Stimulated activated CD8-positive, alpha-beta memory T cell treated with anti-CD3 and anti-CD28 coated beads, Interleukin-7, amount 100 ng/mL, for 24 hours (primary cell): ENCODE measurements at places on chromosomes 2 and 18.
A peak's percentile ranks its signal among the peaks of the same experiment; 100 is the strongest.

- no peak for DNase-seq
Observed at GRCh38 chr2:200308546-200309295, 2.2 kb downstream of the SPATS2L start.

DNA sequence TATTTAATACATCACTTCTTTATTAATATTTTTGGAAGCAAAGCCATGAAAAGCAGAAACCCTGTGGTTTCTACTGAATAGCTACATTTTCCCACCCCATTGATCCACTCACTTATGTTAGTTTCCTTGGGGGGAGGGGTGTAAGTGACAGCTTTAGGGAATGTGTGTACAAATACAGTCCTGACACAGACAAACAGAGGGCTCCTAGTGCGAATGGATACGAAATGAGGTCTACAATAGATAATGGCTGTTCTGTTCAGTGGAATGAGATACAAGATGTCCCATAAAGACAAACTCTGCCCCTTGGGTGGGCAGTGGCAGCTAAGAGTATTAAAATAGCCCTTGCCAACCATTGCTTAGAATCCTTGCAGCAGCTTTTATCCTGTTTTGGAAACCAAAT lies 312.9 kb downstream of the NCKAP5 start:
- DNase-seq = no peak

DNA sequence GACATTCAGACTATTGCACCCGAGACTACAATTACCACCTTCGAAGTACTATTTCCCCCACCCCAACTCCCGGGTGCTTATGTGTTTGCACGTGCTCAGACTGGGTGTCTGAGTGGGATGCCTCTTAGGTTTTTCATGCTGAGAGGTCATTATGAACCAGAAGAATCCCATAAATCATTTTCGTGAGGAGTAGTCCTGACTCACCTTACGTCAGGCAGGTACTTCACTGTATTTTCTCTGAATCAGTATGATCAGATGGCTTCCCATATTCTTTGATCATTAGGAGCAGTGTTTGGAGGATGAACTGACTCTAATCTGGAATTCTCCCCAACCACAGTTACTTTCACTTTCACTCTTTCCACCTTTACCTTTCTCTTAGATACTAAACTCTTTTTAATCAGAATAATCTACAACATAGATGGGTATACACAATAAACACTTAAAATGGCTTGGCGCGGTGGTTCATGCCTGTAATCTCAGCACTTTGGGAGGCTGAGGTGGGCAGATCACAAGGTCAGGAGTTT lies 38.4 kb upstream of the STAT4 start:
- no peak for DNase-seq

DNA sequence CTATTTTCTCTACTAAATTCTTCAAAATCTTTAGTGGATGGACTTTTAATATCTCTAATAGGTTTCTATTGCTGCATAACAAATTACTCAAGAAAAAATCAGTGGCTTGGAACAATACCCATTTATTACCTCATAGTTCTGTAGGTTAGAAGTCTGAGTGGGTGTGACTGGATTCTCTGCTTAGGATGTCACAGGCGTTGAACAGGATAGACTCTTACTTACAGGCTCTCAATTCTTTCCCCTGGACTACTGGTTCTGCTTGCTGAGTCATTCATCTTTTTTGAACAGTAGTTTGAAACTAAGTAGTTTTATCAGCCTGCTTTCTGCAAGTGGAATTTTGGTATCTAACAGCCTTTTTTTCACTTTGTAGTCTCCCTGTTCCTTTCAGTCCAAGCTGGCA lies 265.4 kb downstream of the ZNF385B start:
- DNase-seq = no peak

DNA sequence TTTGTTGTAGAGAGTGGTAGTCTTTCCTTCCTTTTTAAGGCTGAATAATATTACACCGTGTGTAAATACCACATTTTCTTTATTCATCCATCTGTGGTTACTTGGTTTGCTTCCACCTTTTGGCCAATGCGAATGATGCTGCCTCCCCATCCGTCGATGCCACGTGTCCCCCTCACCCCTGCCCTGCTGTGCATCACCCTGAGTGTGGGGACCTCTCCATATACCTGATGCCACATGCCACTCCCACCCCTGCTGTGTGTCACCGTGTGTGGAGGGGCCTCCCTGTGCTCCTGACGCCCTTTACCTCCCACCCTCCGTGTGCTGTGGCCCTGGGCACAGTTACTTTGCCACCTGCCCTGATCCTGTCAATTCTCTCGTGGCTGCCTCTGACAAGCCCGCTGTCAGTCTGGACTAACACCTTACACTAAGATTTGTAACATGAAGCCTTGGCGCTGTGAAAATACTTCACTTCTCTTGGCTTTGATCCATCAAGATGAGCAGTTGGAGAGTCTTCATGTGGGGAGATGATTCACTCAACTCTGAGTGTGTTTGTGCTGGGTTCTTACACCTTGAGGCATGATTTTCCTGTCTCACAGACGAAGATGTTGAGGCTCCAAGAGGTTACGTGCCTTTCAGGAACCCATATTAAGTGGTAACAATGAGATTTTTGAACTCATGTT lies 234.0 kb downstream of the ZNF407 start:
- no peak for DNase-seq

- DNase-seq = no peak
Observed at GRCh38 chr18:63970809-63971205, 926 bp downstream of the SERPINB8 start.

DNA sequence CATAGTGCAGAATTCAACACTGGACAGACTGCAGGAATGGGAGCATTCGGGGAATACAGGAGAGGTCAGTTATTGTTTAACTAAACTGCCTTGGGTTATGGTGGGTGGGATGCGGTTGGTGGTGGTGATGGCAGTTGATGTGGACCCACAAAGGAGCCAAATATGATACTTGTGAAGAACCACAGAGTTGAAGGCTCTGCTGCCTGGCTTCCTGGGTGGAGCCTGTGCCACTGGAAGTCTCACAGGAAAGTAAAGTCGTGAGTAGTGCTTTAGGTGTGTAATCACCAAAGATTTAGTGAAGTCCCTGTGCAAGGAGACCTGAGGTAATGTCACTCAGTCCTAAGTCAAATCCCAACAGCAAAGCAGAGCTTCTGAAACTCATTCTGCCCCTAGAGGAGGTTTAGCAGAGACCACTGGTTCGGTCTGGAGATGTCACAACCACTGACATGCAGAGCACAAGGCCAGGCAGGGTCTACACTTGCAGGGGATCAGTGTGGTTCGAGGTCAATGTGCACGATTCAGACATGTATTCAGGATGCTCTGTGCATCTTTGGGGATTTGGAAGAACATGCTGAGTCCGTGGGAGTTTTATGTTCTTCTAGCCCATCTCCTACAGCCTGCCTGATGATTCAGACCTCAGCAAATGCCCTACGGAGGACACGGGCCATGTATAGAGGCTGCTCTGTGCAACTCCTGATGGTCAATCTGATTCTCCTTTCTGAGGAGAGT lies 1150.9 kb downstream of the RPIA start:
- no peak for DNase-seq

GRCh38 chr2:112725545-112726457 lies 5.0 kb downstream of the NT5DC4 start:
- DNase-seq = no peak

DNA sequence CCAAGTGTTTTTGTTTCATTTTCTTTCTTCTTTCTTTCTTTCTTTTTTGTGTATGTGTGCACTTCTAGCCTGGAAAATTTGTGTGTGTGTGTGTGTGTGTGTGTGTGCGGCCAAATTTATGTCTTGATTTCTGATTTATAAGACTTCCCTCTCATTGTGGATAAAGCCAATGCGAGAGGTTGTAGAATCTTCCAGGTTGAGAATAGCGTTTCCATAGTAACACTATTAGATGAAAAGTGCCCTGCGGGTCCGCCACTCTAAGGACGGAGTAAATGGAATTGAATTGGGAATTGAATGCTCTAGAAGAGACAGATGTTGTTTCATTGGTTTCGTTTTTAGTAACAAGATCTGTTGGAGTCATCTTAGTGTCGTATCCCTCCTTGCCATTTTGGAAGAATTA lies 81.6 kb downstream of the MEIS1 start:
- no peak for DNase-seq

DNA sequence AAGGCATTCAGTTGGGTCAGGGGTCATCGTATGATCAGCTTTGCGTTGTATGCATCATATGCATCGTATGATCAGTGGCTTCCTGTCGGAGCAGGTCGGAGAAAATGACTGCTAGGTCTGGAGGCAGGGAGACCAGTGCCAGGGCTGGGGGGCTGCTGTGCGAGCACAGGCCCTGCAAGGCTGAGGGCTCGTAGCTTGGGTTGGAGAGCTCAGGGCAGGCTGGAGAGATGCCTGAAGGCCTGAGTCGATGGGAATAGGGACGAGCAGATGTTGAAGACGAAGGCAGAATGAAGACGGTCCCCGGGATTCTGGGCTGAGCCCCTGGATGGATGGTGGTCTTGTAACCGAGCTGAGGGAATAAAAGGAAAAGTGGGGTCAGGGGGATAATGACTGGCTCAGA lies 25.3 kb upstream of the ACKR3 start:
- no peak for DNase-seq

- DNase-seq = no peak
Observed at GRCh38 chr2:215528555-215528954, 92.7 kb upstream of the FN1 start.

DNA sequence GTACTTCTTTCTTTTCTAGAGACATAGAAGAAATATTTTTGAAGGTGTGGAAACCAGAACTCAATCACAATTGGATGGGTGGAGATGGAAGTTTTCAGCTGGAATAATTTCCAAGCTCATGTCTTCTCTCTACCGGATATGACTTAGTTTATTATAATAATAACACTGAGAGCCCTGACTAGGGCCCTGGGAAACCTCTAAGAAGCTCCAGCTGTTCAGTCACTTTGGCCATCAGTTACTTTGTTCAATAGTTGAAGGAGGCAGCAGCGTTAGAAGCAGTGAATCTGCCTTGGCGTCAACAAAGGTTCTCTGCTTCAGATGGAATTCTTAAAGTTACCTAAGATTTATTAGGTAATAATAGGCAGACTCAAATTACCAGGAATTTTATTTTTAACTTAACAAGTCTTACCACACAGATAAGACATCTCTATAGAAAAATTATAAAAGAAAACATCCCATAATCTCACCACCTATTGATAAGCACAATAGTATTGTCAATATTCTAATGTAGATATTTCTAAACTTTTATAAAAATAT lies 293.8 kb upstream of the CHAC2 start:
- no peak for DNase-seq

DNA sequence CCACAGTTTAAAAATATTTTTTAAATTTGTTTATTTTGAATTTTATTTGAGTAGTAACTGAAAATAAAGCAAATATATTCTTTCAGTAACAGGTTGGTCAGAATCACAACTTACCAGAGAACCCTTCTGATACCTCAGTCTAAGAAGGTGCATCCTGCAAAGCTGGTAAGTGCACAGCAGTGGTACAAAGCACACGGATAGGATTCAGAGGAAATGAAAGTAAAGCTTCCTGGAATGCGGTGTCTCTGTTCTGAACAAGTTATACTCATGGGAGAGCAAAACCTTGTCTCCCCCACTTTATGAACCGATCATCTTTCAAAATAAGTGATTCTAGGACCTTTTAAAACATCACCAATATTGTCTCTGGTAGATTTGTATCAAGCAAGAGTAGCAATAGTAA lies 398.3 kb downstream of the TMX3 start:
- DNase-seq = no peak

DNA sequence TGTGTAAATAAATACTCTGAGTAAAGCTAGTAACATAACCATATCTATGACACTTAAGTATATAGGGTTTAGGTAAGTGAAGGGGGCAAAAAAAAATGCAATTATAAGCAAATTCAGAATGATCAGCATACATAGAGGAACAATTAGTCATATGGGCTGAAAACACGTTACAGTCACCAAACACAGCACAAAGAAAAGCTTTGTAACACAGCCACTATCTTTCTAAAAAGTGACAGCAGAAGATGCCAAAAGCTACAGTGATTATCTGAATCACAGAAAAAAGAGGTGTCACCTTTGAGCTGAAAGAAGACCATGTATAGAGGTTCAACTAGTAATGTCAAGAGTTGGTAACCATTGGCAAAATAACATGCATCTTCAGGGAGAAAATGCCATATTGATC lies 115.5 kb downstream of the ERBB4 start:
- DNase-seq = no peak

DNA sequence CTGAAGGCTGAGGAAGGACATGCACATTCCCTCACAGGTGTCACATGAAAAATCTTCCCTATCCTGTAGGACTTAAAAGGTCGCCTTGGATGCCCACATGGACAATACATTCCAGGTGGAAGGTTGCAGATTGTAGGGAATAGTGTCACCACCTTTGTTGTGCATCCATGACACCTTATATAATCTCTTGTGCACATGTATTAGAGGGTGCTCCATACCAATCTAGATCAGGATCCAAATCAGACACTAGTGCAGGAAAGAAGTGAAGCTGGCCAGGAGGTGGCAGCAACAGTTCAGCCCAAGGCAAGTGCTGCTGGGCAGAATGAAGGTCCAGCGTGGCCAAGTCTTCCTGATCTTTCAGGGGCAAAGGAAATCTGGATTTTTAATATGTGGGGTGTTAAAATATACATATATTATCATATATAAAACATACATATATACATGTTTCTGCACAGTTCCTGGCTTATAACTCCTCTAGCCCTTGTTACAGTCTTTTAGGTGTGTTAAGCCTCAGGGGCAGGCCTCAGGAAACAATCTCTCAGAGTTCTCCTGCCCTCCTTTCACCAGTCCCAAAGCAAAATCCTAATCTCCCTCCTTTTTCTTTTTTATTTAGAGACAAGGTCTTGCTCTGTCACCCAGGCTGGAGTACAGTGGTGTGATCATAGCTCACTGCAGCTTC lies 16.6 kb downstream of the NIF3L1 start:
- DNase-seq = peak; percentile 11

- no peak for DNase-seq
Observed at GRCh38 chr2:190571686-190572085, 37.2 kb upstream of the NEMP2 start.

GRCh38 chr2:45272549-45273265 lies 263.5 kb upstream of the SIX2 start:
- no peak for DNase-seq

DNA sequence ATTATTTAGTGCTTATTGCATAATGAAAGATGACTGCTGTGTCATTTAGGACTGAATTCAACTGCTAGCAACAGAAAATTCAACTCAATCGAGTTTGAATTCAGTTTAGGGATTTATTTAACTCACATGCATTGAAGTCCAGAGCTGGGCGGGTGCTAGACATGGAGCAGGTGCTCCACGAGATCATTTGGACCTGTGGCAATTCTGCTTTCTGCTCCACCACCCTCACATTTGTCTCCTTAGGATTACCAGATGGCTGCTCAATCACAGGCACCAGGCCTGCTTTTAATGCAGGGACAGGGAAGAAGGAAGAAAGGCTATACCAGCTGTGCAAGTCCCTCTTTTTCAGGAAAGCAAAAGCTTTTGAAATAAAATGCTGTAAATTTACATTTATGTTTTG lies 572.9 kb upstream of the SLC8A1 start:
- no peak for DNase-seq

GRCh38 chr2:45649858-45650811 lies 1.3 kb upstream of the PRKCE start:
- DNase-seq = peak; percentile 35

DNA sequence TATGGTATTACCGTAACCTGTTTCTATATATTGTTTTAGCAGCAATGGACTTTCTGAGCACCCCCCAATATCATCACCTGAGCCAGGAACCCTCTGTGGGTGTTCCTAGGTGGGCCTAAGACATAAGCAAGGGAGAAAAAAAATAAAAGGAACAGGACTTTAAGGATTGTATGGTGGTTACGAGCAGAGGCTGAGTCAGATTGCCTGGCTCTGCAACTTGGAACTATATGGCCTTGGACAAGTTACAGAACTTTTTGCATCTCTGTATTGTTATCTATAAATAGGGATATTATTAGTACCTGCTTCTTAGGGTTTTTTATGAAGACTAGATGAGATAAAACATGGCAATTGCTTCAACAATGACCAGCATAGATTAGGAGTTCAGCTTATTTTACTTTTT lies 34.9 kb downstream of the MFSD6 start:
- DNase-seq = no peak
